ENCODE measurements at places on chromosomes 6 and 20.
A peak's percentile ranks its signal among the peaks of the same experiment; 100 is the strongest.

DNA sequence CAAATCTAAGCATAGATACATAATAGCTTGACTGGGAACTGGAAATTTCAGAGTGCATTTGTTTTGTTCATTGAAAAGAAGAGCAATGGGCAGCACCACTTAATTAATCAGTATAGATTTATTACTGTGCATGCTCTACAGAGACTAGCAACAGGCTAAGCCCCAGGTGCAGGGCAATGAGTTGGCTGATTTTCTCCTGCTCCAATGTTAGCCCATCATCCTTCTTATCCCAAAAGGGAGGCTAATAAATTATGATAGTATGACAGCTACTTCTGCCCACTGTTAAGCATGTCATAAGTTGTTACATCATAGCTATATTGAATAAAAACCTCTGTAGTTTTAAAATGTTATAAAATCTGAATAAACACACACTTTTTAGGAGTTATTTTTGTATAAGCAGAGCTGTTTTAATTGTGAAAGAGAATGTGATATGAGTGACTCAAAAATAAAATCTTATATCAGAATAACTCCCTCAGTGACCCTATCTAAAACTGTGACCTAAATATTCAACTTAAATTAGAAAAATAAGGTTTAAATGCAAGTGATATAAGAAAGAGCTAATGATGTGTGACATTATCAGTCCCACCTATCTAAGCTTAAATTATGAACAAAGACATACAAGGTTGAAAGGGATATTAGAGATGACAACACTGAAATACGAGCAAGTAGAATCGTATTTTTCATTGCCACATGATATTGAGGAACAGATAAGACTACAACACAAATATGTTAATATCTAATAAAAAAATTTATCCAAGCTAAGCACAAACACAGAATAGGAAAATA lies 967.3 kb upstream of the ADGRB3 start:
- DNase-seq = no peak

GRCh38 chr6:159973406-159973805 lies 4.5 kb downstream of the IGF2R start:
- no peak for DNase-seq

GRCh38 chr6:132087391-132087790 lies 136.2 kb upstream of the CCN2 start:
- no peak for DNase-seq

DNA sequence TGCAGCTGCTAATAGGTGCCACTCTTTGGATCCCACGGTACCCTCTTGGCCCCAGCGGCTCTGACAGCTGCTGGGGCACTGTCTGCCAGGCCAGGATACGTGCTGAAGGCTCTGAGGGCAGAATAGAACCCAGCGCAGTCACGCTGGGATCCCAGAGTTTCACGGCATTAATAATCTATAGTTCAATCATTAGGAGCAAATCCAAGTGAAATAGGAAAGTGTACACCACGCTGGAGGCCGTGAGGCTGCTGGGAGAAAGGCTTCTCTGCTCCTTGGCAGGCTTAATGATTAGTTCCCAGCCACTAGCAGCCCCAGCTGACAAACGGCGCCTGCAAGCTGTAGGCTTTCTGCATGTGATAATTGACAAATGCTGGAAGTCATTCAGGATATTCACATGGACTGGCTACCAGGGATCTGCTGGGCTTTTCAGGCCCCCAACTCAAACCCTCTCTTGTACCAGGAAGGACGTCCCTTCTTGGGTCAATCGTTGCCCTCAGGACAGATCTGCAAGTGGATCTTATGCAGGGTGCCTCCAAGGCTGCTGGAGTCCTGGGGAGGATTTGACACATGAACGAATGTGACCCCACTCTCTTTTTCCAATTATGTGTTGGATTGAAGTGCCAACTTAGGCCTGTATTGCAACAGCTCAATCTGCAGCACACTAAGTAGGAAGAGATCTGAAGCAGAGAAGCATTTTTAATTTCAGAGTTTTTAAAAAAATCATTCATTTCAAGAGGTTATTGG lies 50.1 kb upstream of the INSM1 start:
- no peak for DNase-seq

GRCh38 chr6:137579612-137580011 lies 85.4 kb upstream of the OLIG3 start:
- DNase-seq = no peak

DNA sequence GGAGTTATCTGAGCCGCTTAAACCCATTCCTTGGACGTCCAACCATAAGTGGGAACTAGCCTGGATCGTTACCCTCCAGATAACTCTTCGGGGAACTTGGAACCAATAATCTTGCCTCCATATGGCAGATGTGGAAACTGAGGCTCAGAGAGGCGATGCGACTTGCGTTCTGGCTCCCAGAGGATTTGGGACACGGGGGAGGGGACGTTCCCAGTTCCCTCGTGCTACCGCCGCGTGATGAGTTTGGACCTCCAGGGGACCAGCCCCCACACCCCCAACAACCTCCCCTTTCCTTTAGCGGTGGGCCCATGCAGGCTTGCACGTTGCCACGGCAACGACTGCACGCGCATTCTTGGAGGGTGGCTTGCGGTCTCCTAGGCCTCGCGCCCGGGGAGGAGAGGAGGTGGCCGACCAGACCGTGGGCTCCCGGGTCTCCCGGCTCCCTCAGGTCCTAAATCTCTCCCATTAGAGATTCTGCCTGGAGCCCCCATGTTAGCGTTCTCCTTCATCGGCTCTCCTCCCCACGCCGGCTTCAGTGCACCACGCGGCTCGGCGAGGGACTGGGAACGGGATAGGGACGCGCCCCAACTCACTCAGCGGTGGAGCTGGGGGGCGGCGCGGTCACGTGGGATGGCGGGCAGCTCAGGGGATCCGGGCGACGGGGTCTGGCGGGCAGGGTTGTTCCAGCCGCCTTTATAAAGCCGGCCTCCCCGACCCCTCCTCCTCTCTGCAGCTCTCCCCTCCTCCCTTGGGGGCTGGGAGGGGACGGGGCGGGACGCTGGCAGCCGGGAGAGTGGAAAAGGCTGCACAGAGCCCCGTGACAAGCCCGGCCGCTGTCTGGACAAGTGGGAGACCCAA lies at the start of gene PLTP:
PLTP (minus strand) TSS at position 670 of the 858 bp plus-strand sequence. CDS start 703 bp downstream, outside the sequence.
- DNase-seq = peak; percentile 54

GRCh38 chr6:18533793-18534192 lies 146.6 kb downstream of the RNF144B start:
- no peak for DNase-seq

- DNase-seq = no peak
These were observed 56.0 kb upstream of the TMEM181 start for GRCh38 chr6:158503846-158504245.

- no peak for DNase-seq
These were observed 150.3 kb downstream of the AKAP7 start for GRCh38 chr6:131285548-131285947.

GRCh38 chr6:168033791-168034190 lies 36.3 kb downstream of the KIF25 start:
- DNase-seq = no peak

- no peak for DNase-seq
These were observed 202.5 kb downstream of the DHX35 start for GRCh38 chr20:39164642-39165041.

- DNase-seq = no peak
These were observed 62.0 kb downstream of the OR2J2 start for GRCh38 chr6:29232725-29233124.
